ENCODE measurements at places on chromosomes 3 and 15. TPM values are rescaled to one million over a fixed set of nuclear protein-coding genes. Genes with fewer than 3 reads are reported as not detected.

DNAJC17 gene
- total RNA-seq: 24.4 TPM

AMT gene
- total RNA-seq: 0.13 TPM

SEMA3B gene
- total RNA-seq: 7.5 TPM

SV2B gene
- total RNA-seq: 0.10 TPM

TGM5 gene
- not detected for total RNA-seq

A4GNT gene
- total RNA-seq: not detected

CFAP100 gene
- total RNA-seq: not detected

TLR9 gene
- total RNA-seq: not detected

SPATA12 gene
- 0.46 TPM for total RNA-seq

KBTBD12 gene
- not detected for total RNA-seq

FOXB1 gene
- total RNA-seq: not detected

ISLR gene
- total RNA-seq: 0.14 TPM

PRICKLE2 gene
- total RNA-seq: 2.6 TPM

PCSK6 gene
- 8.1 TPM for total RNA-seq

GOLGA6B gene
- total RNA-seq: not detected

DPPA2 gene
- total RNA-seq: not detected

FETUB gene
- 0.26 TPM for total RNA-seq

KY gene
- 0.11 TPM for total RNA-seq

ATP13A4 gene
- total RNA-seq: not detected

WDR93 gene
- 0.15 TPM for total RNA-seq

FANCD2OS gene
- total RNA-seq: not detected

IQCF5 gene
- total RNA-seq: not detected

THPO gene
- total RNA-seq: not detected

APBA2 gene
- 18.1 TPM for total RNA-seq

CGNL1 gene
- 1.5 TPM for total RNA-seq

ZNF774 gene
- total RNA-seq: 0.78 TPM

CYP11A1 gene
- total RNA-seq: not detected

ADAMTS9 gene
- total RNA-seq: 0.87 TPM

RTP4 gene
- total RNA-seq: not detected

XCR1 gene
- not detected for total RNA-seq

ANKRD34C gene
- not detected for total RNA-seq

TRPM1 gene
- total RNA-seq: not detected

IDH2 gene
- 43.2 TPM for total RNA-seq

FAM43A gene
- total RNA-seq: 4.9 TPM

CASR gene
- total RNA-seq: not detected

PLCD1 gene
- 4.4 TPM for total RNA-seq

LSMEM2 gene
- total RNA-seq: not detected

MEIS2 gene
- 9.7 TPM for total RNA-seq

NMNAT3 gene
- total RNA-seq: 2.4 TPM
